ENCODE measurements at places on chromosomes 11 and 22.

DNA sequence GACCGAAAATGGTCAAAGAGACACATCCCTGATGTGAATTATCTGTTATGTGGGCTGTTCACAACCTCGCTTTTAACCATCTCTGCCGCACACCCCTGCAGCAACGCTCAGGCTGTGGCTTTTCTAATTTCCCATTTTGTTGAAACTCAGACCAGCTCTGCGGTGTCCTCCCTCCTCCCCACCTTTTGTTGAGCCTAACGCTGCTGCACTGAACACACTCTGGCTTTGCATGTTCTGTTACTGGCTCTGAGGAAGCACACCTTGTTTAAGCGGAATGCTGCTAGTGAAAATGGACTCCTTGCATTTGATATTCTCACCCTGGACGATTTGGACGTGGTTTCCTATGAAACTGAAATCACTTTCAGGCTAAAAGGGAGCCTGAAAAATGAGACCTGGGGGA, 198.5 kb upstream of the MTNR1B start:
- no peak for DNase-seq

DNA sequence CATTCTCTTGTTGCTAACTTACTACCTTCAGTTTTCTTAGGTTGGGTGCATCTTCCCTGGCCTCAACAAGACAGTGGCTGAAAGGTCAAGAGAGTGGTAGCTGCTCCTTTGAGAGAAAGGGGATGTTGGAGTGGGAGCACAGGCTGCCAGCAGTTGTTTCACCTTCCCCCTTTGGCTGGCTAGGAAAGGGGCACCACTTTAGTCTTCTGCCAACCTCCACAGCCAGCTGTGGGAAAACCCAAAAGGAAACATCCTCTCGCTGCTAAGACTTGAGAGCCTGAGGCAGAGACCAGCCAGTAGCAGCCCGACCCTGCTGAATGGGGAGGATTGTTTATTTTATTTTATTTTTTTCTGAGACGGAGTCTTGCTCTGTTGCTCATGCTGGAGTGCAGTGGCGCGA, 34.4 kb downstream of the MARK2 start:
- no peak for DNase-seq

DNA sequence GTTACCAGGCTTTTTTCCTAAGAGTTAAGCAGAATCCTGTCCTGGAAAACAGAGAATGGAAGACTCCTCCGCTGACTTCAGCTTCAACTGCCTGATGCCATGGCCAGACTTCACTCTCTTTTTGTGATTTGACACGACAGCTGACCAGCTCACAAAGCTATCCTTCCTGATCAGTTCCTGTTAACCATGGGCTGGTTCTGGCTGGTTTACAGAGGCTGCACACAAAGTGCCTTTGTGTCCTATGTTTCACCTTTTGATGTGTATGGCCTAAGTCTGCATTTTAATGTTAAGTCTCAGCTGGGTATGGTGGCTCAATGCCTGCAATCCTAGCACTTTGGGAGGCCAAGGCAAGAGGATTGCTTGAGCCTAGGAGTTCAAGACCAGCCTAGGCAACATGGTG, 11.1 kb downstream of the FOLR3 start:
- DNase-seq = no peak

GRCh38 chr11:75325713-75326438, 25.6 kb downstream of the ARRB1 start:
- DNase-seq = peak; percentile 46

DNA sequence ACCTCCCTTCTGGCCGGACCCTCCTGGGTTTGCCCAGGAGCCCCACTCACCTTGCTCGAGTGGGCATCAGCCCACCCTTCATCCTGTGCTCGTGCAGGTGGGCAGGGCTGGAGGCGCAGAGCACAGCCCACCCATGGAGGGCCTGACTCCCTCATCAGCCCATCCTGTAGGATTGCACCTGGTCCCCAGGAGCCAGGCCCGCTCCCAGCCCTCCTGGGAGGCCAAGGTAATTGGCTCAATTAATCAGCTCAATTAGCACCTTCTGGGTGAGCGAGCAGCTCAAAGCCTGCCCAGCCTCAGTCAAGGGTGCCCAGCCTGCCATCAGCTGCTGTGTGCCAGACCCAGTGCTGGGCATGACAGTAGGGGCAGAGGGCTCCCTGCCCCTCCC, 58.1 kb upstream of the NECTIN1 start:
- DNase-seq = no peak

DNA sequence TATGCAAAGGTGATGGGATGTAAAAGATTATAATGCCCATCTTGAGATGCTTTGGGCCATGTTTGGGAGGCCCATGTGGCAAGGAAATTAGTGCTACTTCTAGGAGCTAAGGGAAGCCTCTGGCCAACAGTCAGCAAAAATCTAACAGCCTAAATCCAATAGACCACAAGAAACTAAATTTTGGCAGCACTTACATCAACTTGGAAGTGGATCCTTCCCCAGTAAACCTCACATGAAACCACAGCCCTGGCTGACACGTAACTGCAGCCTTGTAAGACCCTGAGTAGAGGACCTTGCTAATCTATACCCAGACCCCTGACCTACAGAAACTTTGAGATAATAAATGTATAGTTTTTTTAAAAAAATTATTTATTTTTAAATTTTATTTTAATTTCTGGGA, 13.1 kb upstream of the GRK3 start:
- DNase-seq = no peak

DNA sequence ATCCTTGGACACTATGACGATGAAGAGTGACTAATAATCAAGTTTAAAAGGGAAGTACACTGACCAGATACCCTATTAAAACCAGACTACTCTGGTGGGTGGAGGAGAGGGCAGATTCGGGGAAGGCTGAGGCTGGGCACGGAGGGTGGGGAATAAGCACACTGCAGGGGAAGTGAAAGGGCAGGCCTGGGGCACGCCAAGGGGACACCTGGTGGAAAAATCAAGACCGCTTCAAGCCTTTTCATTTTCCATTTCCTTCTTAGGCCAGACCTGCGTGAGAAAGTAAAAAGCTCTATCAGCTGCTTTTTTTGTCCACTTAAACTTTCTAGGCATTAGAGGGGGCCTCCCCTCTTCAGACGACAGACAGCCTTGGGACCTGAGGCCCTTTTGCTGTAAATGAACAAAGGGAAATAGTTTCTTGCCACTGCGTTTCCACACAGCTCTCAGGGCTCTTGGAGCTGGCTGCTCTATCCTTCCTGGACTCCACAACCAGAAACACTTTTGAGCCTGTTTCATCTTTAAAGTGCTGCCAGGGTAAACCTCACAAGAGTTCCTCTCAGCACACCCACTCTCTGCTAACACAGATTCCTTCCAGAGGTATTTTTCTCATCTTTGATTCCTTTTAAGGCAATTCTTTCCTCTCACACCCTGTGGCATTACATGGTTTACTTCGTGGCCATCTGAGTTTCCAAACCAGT, 25.0 kb upstream of the SERPIND1 start:
- no peak for DNase-seq

- DNase-seq = peak; percentile 77
Measured at GRCh38 chr22:29704528-29705285, 15.1 kb upstream of the CABP7 start.

DNA sequence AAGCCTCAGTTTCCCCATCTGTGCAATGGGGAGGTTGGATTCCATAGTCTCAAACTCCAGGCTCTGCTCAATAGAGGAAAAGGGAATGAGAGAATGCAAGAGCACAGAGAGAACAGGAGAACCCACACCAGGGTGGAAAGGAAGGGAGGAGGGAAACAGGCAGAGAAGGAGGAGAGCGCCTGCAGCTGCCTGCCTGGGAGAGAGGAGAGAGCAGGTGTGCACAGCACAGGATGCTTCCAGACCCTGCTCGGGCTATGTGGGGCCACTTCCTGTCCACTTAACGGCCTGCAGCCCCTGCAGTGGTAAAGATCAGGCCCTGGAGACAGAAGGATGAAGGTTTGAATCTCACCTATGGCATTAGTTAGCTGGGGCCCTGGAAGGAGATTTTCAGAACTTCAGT, 12.3 kb downstream of the LRRC32 start:
- DNase-seq = no peak

DNA sequence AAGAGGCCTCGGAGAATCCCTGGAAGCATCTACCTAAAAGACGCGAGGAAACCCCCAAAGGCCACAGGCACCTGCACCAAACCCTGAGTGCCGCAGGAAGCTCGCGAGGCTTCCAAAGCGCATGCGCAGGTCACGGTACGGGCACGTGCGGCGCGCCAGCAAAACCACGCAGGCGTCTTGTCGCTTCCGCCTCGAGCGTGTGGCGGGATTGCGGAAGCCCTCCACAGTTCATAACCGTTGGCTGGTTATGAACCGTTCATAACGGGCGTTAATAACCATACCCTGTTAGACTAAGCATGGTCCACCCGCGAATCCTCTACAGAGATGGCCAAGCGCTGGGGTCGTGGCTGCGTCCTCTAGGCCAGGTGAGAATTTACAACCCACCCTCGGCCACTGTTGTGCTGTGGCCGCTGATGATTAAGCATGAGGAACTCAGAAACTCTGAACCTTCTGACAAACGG, 46.4 kb downstream of the MORC2 start:
- no peak for DNase-seq

DNA sequence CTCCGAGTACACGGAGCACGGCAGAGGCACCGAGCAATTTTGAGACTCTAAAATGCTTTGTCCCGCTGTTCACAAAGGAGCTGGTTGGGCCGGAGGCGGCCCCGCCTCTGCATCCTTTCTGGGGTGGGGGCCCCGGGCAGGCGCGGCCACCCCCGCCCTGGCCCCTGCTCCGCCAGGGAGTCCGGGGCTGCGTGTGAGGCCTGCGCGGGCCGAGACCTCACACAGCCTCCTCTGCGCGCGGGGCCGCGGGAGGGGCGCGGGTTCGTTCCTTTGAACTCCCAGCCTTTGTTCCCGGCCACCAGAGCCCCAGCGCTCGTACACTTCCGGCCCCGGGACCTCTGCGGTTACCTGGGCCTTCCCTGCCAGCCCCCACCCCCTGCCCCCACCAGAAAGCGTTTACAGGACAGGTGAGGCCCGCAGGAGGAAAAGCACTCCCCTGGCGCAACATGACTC, 1.6 kb downstream of the FGF19 start:
- no peak for DNase-seq

DNA sequence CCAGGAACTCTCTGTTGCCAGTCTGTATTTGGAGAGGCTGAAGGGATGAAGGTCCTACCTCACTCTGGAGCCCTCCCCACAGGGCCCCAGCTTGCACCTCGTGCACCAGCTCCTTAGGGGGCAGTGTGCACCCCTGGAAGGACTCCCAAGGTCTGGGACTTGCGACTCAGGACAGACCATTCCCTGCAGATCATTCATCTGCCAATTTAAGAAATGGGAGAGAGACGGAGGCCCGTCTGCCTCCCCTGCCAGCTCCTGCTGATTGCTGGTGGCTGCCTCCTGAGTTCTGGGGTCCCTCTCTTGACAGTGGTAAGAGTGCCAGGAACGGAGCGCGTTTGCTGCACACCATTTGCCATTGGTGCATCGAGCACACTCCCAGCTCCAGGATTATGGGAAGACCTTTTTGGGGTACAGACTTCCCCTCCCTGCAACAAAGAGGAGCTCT, 27.4 kb upstream of the MALAT1 start:
- DNase-seq = peak; percentile 71

DNA sequence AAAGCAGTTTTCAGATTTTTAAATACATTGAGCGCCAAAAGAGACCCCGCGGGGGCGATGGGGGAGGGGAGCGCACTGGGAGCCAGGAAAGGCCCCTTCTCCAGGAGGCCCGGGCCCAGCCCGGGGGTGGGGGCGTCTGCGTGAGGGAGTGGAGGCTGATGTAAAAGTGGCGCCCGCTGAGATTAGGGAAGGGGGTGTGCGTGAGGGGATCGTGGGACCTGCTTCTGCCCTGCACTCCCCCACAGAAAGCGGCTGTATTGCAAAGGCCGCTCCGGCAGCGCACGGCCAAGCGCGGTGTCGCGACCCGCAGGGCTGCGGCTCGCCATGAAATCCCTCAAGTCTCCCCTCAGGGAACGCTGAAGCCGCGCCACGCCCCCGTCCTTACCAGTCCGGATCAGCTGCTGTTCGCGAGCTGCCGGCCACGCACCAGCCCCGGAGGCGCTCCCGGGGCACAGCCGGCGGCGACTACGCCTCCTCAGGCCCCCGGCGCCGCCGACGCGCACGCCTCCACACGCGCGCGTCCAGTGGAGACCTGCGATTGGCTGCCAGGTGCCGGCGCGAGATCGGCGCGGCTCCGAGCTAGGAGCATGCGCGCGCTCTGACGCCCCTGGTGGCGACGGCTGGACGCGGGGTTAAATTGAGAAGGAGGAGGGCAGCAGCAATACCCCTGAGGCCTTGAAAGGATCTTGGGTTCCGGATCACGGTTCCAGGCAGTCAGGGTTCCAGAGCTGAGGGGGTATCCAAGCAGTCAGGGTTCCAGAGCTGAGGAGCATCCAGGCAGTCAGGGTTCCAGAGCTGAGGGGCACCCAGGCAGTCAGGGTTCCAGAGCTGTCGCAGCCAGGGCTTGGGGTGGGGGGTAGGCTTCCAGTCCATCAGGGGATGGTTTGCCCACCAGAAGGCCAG, at the start of gene ZNF280B:
Gene ZNF280B, minus strand, starts transcription at position 469 of the 903 bp plus-strand sequence. CDS start 19,344 bp downstream, outside the sequence.
- DNase-seq = peak; percentile 44

DNA sequence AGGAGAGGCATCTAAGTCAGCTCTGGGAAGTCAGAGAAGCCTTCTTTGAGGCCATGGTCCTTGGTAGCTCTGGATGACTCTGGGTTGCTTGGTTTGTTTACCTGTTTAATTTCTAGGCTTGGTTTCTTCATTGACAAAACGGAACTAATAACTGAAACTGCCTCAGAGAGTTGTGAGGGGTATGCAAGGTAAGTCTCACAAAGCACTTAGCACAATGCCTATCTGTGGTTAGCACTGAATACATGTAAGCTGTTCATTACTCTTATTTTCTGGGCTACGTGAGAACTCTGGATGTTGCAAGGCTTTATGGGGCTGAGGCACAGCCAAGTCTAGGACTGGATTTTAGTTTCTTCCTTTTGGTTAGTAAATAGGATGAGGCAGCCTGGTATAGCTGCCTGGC, 225.8 kb upstream of the NCAM1 start:
- no peak for DNase-seq

DNA sequence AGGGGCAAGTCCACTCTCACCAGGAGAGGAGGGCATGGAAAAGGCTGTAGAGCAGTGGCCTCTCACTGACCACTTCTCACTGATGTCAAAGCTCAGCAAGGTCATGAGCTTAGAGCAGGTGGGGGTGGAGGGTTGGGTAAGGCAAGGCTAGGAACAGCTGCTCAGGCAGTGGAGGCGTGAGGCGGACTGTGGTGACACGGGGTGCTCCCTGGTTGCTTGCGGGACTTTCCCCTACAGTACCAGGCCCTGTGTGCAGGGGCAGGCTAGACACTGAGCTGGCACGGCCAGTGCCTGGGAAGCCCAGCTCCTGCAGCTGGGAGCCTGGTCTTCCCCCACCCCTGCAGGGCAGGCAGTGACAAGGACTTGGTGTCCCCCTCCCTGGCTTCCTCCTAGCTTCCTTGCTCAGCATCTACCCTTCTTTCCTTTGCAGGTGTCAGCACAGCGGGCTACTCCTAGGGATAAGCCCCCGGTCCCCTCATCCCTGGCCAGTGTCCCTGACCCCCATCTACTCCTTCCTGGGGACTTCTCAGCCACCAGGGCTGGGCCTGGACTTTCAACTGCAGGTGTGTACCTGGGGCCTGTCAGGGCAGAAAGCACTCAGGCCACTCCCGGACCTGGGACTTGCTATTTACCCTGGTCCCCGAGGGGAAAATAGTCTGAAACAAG, 45.6 kb downstream of the PISD start:
- no peak for DNase-seq
